ENCODE measurements at places on chromosomes 7 and 10.

DNA sequence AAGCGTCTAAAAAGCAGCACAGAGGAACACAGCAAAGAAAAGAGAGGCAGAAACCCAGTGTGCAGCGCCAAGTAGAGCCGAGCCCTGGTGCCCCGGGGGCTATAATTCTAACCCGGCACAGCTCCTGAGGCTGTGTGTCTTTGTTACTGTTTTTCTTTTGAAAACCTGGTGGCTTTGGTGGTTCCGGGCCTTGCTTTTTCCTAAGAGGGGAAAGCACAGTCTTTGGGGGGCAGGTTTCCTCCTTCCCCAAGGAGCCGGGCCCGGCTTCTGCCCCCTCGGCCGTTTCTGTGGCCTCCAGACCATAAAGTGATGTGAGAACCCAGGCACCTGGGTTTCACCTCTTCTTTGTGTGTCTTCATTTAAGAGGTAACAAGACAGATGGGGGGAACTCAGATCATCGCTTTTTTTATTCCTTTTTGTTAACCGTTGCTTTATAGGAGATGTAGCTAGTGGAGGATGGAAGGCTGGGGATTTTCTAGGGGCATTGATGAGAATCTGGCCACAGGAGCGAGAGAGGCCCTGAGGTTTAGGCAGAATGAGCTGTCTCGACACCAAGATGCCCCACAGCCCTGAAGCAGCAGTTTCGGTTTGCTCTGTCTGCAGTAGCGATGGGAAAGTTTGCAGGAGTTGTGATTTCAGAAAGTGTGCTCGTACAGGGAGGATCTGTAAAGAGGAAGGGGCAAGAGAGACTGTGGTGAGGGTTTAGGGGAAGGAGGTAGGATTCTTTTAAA lies 367.8 kb upstream of the GALNT17 start:
- no peak for DNase-seq

- no peak for DNase-seq
Observed at GRCh38 chr10:93063977-93064660, 3.5 kb downstream of the CYP26C1 start.

GRCh38 chr10:97028832-97029178 lies 157.0 kb downstream of the SLIT1 start:
- no peak for DNase-seq

DNA sequence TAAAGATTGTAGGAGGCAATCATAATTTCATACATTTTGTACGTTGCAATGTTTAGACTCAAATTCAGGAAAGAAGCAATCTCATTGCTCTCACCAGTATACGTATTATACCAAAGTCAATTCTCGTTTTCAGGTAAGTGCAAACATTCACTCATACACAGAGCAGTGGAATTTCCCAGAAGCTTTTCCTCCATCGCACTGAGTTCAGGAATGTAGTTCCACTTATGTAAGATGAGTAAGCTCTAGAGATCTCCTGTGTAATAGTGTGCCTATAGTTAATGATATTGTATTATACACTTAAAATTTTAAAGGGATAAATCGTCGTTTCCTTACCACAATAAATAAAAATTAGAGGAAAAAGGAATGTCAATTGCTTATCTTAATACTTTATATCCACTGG lies 470.8 kb upstream of the KCND2 start:
- no peak for DNase-seq

- peak; percentile 39 for DNase-seq
Observed at GRCh38 chr10:35639728-35640401, 2.2 kb downstream of the FZD8 start.

- DNase-seq = no peak
Observed at GRCh38 chr10:423178-423577, 266.3 kb downstream of the DIP2C start.

- no peak for DNase-seq
Observed at GRCh38 chr7:75743455-75743859, 4.7 kb upstream of the HIP1 start.

DNA sequence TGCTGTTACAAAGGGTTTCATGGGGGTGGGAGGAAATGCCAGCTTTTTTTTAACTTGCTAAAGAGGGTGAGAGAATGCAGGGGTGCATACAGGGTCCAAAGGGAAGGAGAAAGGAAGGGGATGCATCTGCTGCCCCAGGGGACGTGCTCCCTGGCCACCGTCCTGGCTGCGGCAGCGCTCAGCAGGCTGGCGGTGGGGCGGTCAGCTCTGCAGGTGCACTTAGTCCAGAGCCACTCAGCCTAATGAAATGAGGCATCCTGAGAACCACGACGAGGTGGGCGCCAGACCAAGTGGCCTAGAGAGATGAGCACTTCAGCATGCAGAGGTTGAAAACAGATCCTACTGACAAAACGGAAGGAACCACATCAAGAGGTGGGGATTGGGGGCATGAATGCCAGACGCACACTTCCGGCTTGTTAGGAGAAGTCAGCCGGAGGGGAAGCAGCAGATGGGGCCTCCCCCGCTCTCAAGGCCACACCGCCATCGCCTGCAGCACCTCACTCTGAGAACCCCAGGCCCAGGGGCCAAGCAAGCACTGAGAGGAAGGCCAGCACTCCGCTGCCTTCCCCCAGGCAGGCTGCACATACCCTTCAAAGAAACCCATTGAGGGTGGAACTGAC lies 94.5 kb downstream of the MAD1L1 start:
- no peak for DNase-seq

DNA sequence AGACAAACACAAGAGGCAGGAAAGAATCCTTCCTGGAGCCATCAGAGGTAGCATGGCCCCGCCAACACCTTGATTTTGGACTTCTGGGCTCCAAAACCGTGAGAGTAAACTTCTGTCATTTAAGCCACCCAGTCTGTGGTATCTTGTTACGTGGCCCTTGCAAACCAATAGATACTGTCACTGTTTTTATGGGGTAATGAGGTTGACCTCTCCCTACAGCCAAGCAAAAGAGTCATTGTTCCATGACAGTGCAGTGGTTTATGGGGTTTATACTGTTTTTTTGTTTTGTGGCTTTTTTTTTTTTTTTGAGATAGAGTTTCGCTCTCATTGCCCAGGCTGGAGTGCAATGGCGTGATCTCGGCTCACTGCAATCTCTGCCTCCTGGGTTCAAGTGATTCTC lies 32.8 kb downstream of the KIAA1549 start:
- no peak for DNase-seq

- no peak for DNase-seq
Observed at GRCh38 chr7:22805227-22805626, 17.4 kb downstream of the TOMM7 start.

DNA sequence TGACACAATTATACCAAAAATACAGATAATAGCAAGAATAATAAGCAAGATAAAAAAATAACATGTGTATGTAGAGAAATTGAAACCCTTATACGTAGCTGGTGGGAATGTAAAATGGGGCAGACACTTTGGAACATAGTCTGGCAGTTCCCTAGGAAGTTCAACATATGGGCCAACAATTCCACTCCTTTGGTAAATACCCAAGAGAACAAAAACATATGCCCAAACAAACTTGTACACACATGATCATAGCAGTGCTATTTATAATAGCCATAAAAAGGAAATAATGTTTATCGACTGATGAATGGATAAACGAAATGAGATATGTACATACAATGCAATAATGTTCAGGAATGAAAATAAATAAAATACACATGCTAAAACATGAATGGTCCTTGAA lies 462.4 kb upstream of the SORCS1 start:
- no peak for DNase-seq

DNA sequence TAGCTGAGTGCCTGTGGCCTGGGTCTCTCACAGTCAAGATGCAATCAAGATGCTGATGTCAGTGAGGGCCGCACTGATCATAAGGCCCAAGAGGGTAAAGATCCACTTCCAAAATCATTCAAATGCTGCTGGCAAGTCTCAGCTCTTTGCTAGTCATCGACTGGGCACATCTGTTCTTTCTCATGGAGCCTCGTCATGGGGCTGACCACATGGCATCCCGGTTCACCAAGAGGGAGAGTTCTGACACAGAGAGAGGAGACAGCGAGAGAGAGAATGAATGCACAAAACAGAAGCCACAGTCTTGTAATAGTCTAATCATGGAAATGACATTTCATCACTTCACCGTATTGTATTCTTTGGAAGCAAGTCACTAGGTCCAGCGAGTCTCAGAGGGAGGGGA lies 1067.5 kb upstream of the C7orf33 start:
- no peak for DNase-seq

DNA sequence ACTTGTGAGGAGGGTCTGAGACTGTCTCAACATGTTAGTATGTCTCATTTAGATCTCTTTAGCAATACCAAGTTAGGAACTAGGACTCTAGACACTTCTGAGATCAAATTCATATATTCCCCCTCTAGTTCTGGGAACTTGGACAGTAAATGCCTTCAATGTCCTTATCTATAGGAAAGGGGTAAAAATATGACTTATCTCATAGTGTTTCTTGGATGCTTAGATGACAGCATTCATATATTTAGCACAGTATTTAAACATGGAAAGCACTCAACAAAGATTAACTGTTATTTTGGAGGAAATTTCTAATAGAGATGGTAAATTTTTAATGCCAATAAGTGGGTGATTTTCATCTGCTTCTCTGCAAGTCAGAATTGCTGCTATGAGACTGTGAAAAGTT lies 154.6 kb downstream of the CTNNA3 start:
- no peak for DNase-seq

- DNase-seq = no peak
Observed at GRCh38 chr10:38045129-38045528, 34.7 kb downstream of the ZNF33A start.

DNA sequence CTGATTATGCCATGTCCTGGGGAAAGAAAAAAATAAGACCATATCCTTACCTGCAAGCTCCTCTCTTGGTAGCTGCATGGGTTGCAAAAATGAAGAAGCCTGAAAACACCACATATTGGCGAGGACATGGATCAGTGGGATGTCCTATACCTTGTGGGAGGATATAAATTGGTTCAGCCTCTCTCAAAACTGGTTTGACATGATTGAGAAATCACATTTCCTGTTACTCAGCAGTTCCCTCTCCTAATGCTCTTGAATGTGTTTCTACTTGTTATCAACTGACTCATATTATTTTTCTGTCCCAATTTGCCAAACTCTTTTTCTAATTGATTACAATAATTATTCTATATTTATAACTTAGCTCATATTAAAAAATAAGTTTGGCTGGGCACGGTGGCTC lies 380.2 kb downstream of the EXOC4 start:
- peak; percentile 21 for DNase-seq

- DNase-seq = no peak
Observed at GRCh38 chr10:131034451-131034850, 277.1 kb downstream of the TCERG1L start.

GRCh38 chr10:33871061-33871956 lies 536.8 kb upstream of the NRP1 start:
- no peak for DNase-seq

DNA sequence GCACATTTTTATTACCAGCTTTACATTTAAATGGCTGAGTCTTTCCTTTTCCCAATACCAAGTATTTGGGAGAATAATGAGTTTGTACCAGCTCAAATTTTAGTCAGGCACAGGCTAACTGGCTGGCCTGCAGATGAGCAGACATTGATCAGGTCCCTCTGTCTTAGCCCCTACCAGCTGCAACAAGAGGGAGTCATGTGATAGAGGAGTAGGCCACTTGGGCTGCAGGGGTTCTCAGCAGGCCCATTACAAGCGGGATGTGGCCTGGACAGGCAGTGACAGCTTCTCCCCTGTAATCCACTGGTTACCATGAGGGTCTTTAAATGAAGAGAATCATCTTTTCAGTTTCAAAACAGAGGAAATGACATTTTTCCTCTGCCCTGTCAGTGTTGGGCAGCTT lies 283.6 kb downstream of the SUGCT start:
- DNase-seq = no peak

DNA sequence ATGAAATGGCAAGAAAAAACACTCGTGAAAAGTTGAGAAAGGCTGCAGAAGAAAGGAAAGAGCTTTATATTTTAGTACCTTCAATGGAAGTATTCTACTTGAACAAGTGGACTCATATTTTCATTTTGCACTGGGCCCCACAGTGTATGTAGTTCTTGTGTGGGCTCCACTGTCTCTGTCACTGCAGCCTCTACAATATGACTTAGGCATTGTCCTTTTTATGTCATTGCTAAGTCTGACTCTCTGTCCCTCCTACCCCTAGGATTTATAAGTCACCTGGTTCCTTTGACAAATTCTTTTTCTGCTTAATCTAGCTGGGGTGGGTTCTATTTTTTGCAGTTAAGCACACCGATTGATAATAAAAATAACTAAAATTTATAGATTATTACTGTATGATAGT lies 27.7 kb upstream of the SOSTDC1 start:
- DNase-seq = no peak

DNA sequence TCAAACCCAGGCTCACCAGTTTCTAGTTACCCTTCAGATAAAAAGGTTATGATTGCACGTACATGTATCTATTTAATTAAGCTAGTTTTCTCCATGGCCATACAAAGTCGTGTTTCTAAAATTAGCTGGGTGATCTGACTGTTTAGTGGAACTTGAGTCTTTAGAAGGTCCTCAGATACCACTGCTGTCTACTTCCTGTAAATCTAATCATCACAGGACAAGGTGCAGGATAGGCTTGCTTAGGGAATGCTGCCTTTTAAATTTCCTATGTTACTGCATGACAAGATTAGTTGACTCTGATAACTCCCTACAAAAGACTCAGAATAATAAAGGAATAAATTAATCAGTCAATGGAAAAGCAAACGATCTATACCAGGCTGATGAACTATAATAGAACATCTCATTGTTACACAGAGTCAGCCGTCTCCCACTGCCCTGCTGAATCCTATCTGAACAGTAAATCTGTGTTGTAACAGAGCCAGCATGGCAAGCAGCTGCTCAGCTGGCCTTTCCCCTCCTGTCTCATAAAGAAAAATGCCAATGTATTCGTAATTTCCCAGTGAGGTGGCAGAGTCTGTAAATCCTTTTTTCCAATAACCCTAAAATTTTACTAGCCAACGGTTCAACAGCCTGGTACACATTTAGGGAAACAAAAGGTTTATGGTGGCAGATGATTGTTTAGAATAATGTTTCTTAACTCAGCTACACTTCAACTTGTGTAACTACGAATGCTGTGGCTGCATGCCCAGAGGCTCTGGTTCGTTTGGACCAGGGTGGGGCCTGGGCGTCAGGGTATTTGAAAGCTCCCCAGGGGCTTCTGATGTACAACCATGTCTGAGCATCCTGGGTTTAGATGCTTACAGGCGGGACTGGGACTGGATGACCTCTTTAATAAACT lies 318.0 kb downstream of the PAXIP1 start:
- no peak for DNase-seq

DNA sequence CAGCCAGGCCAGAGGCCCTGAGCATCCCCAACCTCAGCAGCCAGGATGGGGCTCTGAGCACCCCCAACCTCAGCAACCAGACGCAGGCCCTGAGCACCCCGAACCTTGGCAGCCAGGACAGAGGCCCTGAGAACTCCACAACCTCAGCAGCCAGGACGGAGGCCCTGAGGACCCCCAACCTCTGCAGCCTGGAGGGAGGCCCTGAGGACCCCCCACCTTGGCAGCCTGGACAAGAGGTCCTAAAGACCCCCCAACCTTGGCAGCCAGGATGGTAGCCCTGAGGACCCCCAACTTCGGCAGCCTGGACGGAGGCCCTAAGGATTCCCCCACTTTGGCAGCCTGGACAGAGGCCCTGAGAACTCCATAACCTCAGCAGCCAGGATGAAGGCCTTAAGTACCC lies 17.0 kb downstream of the RRP12 start:
- DNase-seq = no peak
